ENCODE measurements at places on chromosomes 6 and 20. TPM values are rescaled to one million over a fixed set of nuclear protein-coding genes. Genes with fewer than 3 reads are reported as not detected.

PEX6 gene
- 8.1 TPM for total RNA-seq

HRH3 gene
- total RNA-seq = not detected

TBC1D20 gene
- total RNA-seq = 39.0 TPM

ITPA gene
- 59.5 TPM for total RNA-seq

ASIP gene
- total RNA-seq = not detected

MRPL2 gene
- 64.9 TPM for total RNA-seq

KHDRBS2 gene
- total RNA-seq = not detected

RTF2 gene
- total RNA-seq = 88.8 TPM

FAM184A gene
- total RNA-seq = 0.55 TPM

CAGE1 gene
- not detected for total RNA-seq

NR2E1 gene
- total RNA-seq = not detected

CDKAL1 gene
- 9.6 TPM for total RNA-seq

DNA sequence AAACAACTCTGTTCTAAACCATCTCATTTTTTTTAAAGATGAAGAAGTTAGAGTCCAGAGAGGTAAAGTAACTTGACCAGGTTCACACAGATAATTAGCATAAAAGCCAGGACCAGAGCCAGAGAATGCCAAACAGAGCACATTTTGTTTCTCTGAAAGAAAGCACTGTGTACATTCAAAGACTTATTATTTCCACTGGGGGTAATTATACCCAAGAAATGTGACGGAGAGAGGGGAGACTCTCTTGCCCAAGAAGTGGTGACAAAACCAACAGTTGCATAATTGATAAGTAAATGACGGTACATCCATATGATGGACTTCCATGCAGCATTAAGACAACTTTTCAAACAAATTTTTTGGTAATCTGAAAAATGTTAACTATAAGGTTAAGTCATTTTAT lies 111.6 kb downstream of the RTN4IP1 start:
- no peak for DNase-seq
- no peaks in the 10 kb centered on the region for H3K36me3 ChIP-seq
- no peak overlapping the region for H3K27ac ChIP-seq
- H3K4me1 ChIP-seq = no peaks in the 10 kb centered on the region
- H3K27me3 ChIP-seq = peaks cover 13% of the 10 kb centered on the region
- H3K4me3 ChIP-seq = no peak overlapping the region

DNA sequence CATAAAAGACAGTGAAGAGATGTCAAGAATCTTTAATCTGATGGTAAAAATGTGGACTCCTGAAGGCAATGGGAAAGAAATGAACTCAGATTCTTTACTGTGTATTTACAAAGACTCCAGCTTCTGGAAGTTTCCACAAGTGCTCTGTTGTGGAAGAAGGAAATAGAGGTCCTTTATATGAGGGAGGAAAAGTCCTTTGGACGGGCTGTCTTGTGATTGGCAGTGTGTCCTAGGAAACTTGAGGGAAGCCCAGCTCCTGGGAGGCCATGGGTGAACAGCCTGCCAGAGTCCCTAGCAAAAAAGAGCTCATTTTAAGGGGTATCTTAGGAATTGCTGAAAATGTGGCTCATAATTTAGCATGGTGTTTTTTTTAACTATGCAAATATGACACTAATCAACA lies 92.0 kb downstream of the RNASET2 start:
- peaks cover 22% of the 10 kb centered on the region for H3K27me3 ChIP-seq
- H3K4me3 ChIP-seq = no peak overlapping the region
- H3K27ac ChIP-seq = no peak overlapping the region
- no peak for DNase-seq
- H3K36me3 ChIP-seq = no peaks in the 10 kb centered on the region

DNA sequence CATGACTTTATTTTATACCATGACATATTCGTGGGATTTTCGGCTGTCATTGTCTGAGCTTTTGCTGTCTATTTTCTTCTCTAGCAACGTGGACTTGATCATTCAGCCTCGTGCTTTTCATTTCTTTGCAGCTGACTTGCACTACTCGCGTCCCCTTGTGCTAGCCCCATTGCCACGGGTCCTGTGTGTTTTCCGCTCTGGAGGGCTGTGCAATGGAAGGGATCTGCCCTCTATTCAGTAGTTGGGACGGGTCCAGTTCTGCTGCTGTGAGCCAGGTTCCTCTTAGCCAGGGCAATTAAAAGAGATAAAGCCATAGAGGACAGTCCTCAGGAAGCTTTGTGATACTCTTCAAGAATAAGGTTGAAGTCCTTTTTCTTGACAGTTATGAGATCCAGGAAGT lies 17.6 kb downstream of the NEDD9 start:
- H3K36me3 ChIP-seq = no peaks in the 10 kb centered on the region
- H3K4me1 ChIP-seq = peaks cover 61% of the 10 kb centered on the region
- H3K27ac ChIP-seq = peak overlapping the region; percentile 75
- H3K27me3 ChIP-seq = no peaks in the 10 kb centered on the region

- H3K4me1 ChIP-seq = peaks cover 4% of the 10 kb centered on the region
- no peaks in the 10 kb centered on the region for H3K27me3 ChIP-seq
- no peak for DNase-seq
- H3K36me3 ChIP-seq = no peaks in the 10 kb centered on the region
Observed at GRCh38 chr6:52560462-52560861, 16.4 kb downstream of the TRAM2 start.

DNA sequence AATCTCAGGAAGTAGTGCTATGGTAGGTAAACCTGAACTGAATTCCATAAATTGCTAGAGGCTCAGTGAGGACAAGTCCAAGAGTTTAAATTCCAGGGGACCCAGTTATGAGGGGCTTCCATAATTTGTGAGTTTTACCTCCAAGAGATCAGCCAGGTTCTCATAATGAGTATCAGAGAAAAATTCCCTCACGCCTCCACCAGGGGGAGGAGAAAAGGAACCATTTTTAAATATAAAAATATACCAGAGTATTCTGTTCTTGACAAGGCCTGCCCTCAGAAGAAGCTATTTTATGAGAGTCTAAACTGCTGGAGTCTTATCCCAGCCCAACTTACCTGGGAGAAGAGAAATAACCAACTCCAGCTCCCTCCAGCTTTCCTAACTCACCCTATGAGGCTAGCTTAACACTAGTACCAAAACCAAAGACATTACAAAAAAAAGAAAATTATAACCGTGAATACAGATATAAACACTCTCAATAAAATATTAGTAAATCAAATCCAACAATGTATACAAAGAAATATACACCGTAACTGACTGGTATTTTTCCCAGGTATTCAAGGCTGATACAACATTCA lies 158.7 kb downstream of the TFAP2A start:
- no peak overlapping the region for H3K4me3 ChIP-seq
- no peaks in the 10 kb centered on the region for H3K36me3 ChIP-seq
- no peaks in the 10 kb centered on the region for H3K4me1 ChIP-seq
- no peak for DNase-seq
- no peak overlapping the region for H3K27ac ChIP-seq

GRCh38 chr6:22717915-22718314 lies 148.5 kb downstream of the HDGFL1 start:
- H3K4me3 ChIP-seq = no peak overlapping the region
- H3K4me1 ChIP-seq = no peaks in the 10 kb centered on the region
- H3K27ac ChIP-seq = no peak overlapping the region

DNA sequence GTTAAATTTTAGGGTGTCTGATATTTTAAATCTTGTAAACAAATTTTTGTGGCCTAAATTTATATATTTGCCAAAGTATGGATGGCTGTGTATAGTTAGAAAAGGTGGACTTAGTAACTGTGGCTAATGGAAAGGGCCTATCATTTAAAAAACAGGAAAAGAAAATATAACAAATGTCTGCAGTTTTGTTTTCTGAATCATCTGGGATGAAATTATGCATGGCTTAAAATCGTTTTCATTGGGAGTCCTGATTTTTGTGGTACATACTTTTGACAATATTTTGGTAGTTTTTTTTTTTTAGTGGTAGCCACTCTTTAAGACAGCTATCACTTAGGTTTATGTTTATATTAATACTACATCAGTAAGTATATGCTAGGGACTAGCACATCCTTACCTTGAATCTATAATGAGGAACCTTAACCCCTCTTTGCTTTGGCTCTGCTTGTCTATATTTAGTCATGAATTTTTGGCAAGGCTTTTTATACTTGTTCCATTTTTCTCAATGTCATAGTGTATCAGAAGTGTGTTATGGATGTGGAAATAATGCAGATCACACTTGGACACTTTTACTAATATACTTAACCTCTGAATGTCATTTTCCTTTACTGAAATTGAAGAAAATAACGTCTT lies 5.6 kb downstream of the ARID1B start:
- no peak for DNase-seq
- no peaks in the 10 kb centered on the region for H3K36me3 ChIP-seq
- H3K4me3 ChIP-seq = peak overlapping the region; percentile 81
- peak overlapping the region; percentile 87 for H3K27ac ChIP-seq
- H3K27me3 ChIP-seq = no peaks in the 10 kb centered on the region
- H3K4me1 ChIP-seq = peaks cover 55% of the 10 kb centered on the region

- H3K36me3 ChIP-seq = no peaks in the 10 kb centered on the region
- peak overlapping the region; percentile 32 for H3K4me3 ChIP-seq
- H3K27me3 ChIP-seq = no peaks in the 10 kb centered on the region
- no peak for DNase-seq
- H3K27ac ChIP-seq = peak overlapping the region; percentile 43
- H3K4me1 ChIP-seq = peaks cover 12% of the 10 kb centered on the region
Observed at GRCh38 chr6:79570129-79571029, 33.1 kb upstream of the LCA5 start.

GRCh38 chr20:2132461-2132901 lies 30.9 kb downstream of the STK35 start:
- H3K27me3 ChIP-seq = no peaks in the 10 kb centered on the region
- H3K36me3 ChIP-seq = no peaks in the 10 kb centered on the region
- DNase-seq = peak; percentile 71
- H3K4me3 ChIP-seq = no peak overlapping the region
- H3K4me1 ChIP-seq = peaks cover 42% of the 10 kb centered on the region

DNA sequence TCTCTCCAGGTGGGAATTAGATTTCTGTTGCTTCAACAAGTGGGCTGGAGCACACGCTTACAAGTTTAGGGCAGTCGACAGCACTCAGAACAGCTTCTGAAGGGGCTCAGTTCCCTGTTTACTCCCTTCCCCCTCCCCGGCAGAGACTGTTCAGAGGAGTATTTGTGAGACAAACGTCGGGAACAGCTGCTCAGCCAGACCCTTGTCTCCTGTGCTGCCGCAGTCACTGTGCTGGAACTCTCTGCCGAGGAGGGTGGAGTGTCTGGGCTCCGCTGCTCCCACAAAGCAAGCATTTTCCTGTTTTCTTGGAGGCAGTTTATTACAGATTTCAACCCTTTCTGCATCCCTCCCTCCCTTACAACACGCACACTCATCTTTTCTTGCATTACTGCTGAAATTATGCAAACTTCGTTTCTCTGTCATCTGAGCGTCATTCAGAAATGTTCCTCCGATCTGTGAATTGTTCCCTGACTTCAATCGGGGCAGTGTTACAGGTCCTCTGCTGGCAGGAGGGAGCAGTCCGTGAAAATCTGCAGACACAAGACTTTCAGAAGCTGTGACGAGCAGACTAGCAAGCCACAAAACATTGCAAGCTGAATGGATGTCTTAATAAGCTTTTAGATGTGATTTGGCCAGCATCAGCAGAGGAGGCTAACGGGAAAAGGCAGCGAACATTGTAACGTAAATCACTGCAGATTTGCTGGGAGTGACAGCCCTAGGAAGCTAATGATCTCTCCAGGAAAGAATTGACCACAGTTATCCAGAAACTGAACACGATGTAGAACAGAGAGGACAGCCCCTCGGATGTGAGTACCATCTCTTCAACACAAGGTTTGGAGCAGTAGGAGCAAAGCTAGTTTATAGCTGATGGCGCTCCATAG lies 76.2 kb downstream of the LYRM2 start:
- H3K4me3 ChIP-seq = peak overlapping the region; percentile 41
- H3K27ac ChIP-seq = no peak overlapping the region
- no peak for DNase-seq

DNA sequence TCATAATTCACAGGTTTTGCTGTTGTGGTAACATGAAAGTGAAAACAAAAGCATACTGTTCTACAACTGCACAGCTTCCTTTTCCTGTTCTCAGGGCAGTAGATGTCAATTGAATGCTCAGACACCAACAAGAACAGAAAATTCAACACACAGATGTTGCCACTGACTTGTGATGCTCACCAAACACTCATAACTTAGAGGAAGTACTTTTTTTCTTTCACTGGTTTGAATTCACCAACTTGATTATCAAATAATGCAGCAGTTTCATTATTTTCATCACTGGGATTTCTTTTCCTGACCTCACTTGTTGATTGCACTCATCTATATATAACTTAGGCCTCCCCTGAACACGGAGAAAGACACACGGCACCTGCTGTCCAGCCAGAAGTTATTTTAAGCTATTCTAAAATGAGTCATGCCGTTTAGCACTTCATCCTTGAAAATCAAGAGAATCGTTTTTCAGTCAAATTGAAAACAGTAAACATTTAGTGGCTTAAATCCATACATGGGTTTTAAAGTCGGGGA lies 949 bp downstream of the TXLNB start:
- no peaks in the 10 kb centered on the region for H3K36me3 ChIP-seq
- peaks cover 36% of the 10 kb centered on the region for H3K4me1 ChIP-seq
- H3K27me3 ChIP-seq = no peaks in the 10 kb centered on the region
- peak overlapping the region; percentile 50 for H3K4me3 ChIP-seq
- peak; percentile 74 for DNase-seq
- peak overlapping the region; percentile 94 for H3K27ac ChIP-seq

- peak overlapping the region; percentile 74 for H3K27ac ChIP-seq
- peaks cover 36% of the 10 kb centered on the region for H3K4me1 ChIP-seq
- H3K4me3 ChIP-seq = no peak overlapping the region
- DNase-seq = no peak
Observed at GRCh38 chr20:22374678-22375590, 209.4 kb downstream of the FOXA2 start.

DNA sequence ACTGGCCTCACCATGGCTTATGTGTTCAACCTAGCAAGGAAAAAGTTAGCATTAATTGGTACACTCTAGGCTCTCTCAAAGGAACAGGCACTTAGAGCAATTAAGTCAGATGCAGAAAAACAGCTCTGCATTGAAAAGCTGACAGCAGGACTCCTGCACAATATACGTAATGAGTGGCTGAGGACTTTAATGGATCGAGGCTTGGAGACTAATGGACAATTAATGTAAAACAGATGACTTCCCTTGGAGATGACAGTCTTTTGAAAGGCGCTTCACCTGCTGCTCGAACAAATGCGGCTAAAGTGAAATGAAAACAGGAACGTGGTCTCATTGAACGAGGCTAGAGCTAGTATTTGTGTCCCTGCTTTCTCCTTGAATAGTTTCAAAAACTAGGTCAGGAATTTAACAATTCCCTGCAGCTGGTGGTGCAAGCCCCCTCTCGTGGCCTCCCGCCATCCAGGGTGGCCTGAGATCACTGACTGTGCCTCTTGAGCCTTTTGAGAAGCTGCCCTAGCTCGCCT lies 137.1 kb downstream of the ELOVL4 start:
- no peak for DNase-seq
- no peak overlapping the region for H3K4me3 ChIP-seq
- H3K36me3 ChIP-seq = no peaks in the 10 kb centered on the region
- H3K27me3 ChIP-seq = no peaks in the 10 kb centered on the region
- H3K4me1 ChIP-seq = no peaks in the 10 kb centered on the region
